ENCODE measurements at places on chromosomes 12 and 14.

- DNase-seq, result no peak
Measured at GRCh38 chr12:93676408-93677194, 574 bp upstream of the CRADD start.

DNA sequence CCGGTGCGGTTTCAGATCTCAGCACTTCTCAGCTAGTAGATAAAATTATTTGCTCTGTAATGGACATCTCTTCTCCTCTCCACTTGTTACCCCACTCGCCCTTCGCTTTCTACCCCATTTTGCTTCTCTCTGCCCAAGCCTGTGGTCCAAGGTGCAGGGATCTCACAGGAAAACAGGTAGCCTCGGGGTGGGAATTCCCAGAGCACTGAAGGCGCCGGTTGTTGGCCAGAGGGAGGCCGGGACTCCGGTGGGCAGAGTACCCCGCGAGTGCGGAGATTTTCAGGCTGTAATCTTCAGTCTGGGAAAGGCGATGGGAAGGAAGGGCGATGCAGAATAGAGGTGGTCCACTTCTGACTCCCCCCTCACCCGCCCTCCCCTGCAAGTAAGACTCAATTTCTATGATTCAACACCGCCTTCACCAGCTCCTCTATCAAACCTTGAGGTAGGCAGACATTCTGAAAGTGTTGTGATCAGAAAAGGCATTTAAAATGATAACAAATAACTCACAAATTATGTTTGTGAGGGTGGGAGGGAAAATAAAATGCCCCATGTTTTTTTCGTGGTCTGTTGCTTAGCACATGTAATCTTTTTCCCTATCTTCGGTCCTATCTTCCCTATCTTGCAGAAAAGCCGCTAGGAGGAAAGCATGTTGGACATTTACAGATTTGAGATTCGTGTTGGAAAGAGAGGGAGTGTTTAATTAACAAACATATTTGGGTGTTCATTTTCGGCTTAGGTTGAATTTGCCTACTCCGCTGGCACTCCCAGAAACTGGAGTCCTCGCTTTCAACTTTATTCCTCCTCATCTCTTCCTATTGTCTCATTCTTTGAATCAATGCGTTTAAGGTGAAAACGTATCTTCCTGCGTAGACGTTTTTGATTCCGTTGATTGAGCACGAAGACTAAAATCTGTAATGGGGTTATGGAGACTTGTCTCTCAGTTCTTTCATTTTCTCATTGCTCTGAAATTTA lies 8.5 kb downstream of the FOXG1 start:
- DNase-seq, result no peak

DNA sequence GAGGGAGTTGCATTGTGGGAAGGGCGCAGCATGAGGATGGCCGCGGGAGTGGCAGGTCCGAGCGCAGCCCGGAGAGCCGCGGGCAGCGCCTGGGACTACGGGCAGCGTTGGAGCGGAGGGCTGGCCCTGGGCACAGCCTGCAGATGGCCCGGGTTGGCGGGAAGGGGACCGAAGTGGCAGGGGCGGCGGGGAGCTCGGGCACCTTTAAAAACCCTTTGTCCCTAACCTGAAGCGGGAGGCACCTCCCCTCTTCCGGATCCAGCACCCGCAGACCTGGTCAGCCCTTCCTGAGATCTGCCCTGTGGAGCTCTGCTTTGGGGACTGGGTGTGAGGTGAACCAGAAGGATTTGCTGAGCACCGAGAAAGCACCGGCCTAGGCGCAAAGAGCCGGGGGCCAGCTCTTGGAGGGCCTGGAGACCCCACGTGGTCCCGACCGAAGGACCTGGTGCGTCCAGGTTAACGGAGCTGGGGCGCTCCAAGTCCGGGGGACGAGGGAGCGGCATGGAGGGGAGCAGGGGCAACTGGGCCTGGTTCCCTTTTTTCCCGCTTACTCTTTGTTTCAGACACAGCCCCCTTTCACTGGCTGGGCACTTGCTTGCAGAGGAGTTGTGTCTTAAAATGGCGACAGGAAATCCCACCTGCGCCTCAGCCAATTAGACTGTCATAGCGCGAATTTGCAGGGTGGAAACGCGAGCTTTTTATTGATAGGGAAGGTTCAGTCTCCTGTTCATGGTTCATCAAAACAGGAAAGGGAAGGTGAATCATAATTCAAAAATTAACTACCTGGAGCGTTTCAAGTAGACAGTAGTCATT lies 792 bp upstream of the SLC38A1 start:
- DNase-seq, result no peak

GRCh38 chr12:89185181-89185580 lies 167.1 kb downstream of the DUSP6 start:
- no peak for DNase-seq

DNA sequence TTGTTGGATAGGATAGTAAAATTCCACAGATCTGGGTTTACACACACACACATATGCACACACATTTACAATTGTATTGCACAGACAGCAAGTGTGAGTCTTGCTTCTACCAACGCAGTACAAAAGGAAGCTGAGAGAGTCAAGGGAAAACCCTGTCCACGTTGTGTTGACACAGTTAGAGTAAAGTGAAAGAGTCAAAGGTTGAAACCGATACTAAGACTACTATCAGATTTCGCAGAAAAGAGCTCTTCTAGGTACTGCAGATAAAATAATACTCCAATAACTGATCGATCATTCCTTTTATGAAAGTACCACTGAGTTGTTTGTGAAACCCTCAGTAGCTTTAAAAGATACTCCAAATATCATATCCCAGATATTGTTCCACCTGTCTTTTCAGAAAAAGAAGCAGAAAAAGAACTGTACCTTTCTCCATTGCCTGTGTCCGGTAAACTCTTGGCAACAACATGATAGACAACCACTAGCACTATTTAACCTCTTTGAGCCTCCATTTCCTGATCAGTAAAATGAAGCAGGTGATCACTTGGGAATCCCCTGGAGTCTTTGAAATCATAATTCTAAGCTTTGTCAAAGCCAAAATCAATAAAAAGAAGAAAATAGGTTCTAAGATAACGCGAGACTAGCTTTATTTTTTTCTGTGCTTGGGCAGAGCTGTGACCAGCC lies 224.6 kb upstream of the FOXN3 start:
- no peak for DNase-seq

DNA sequence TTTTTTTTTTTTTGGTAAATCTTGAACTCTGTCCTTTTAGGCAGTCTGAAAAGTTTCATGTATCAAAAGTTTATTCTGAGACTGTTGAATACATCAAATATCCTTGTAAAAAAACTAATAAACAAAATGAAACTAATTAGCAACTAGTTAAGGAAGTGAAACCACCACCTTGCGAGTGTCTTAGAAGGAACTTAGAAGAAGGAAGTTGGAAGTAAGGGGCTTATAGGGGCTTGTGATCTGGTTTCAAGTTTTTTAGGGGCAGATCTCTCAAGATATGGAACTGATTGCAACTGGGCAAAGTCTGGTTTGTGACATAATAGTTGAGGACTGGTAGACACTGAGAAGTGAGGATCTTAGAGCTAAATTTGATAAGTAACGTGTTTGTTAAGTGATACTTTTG lies 748.8 kb downstream of the C12orf50 start:
- DNase-seq, result no peak

GRCh38 chr14:42703501-42703900 lies 1096.8 kb downstream of the LRFN5 start:
- DNase-seq, result no peak

- no peak for DNase-seq
Measured at GRCh38 chr14:95664066-95664465, 22.2 kb upstream of the TCL1B start.

- no peak for DNase-seq
Measured at GRCh38 chr12:92000597-92000996, 145.0 kb downstream of the BTG1 start.

- DNase-seq, result no peak
Measured at GRCh38 chr14:31441273-31442111, 15.8 kb downstream of the DTD2 start.

DNA sequence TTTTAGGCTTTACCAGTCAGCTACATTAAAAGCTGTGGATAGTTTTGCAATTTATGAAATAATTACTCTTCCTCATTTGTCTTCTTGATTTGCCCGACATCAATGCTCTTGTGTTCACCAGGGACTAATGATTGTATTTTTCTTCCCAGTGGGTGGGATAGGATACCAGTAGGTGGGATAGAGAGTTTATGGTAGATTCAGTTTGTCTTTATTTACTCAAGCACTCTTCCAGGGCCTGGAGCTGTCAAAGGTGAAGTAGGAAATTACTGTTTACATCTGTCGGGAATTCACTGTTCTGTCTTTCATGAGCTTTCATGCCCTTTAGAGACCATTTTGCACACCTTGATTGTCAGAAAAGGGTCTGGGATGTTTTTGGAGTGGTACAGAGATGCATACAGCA lies 36.6 kb downstream of the ETV6 start:
- DNase-seq, result no peak

- no peak for DNase-seq
Measured at GRCh38 chr14:79643132-79643531, 568.2 kb downstream of the DIO2 start.

- no peak for DNase-seq
Measured at GRCh38 chr14:77309131-77309530, 11.6 kb downstream of the POMT2 start.

GRCh38 chr14:32820682-32821081 lies 118.0 kb upstream of the NPAS3 start:
- no peak for DNase-seq

DNA sequence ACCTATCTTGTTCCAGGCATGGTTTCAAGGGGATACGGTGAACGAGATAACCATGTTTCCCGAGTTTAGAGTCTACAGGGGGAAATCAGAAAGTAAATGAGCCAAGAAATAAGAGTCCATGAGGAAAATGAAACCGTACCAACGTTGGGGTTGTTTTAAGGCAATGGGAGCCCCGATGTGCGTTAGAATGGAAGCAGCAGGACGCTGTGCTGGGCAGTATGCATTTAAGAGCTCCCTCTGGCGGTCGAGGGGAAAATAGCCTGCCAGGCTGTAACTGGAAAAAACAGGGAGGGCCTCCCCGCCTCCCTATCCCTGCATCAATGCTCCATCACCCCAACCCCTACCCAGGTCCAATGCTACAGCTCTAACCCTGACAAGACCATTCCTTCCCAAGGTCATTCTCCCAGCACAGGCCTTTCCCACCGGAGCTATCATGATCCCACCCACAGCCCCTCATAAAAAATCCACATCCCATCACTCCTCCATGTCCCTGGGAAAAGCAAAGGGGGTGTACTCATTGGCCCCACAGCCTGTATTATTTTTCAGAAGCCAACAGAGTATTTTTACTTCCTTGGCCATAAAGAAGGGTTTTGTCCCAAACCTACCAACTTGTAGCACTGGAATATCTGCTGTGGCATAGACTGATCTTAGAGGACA lies 226.3 kb upstream of the NOS1 start:
- no peak for DNase-seq

- DNase-seq, result no peak
Measured at GRCh38 chr14:65552724-65553123, 140.2 kb downstream of the FUT8 start.

GRCh38 chr12:90729736-90730135 lies 225.2 kb downstream of the CCER1 start:
- peak; percentile 2 for DNase-seq

- no peak for DNase-seq
Measured at GRCh38 chr12:106120519-106121105, 18.1 kb downstream of the NUAK1 start.

DNA sequence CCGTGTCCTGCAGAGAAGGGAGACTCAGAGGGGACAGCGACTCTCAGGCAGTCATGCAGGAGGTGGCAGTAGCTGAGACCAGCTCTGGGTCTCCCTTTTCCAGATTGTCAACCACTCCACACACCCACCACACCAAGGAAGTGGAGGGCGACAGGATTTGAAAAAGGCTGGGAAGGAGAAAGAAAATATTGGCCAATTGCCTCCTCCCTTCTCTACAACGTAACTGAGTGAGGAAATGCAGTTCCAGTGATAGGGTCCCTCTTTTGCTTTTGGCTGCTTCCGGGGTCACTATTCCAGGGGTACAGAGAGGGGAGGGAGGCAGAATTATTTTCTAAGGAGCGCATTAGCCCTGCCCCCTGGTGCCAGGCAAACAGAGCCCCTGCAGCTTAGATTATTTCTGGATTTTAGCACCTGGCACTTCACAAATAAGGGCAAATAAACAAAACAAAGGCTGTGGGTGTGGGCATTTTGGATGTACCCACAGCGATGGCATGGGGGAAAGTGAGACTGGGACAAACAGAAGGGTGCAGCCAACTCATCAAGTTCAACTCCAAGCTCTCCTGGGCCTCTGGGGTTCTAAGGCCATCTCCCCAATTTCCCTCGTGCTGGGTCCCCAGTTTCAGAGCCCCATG lies 20.4 kb downstream of the ASB2 start:
- DNase-seq, result no peak

DNA sequence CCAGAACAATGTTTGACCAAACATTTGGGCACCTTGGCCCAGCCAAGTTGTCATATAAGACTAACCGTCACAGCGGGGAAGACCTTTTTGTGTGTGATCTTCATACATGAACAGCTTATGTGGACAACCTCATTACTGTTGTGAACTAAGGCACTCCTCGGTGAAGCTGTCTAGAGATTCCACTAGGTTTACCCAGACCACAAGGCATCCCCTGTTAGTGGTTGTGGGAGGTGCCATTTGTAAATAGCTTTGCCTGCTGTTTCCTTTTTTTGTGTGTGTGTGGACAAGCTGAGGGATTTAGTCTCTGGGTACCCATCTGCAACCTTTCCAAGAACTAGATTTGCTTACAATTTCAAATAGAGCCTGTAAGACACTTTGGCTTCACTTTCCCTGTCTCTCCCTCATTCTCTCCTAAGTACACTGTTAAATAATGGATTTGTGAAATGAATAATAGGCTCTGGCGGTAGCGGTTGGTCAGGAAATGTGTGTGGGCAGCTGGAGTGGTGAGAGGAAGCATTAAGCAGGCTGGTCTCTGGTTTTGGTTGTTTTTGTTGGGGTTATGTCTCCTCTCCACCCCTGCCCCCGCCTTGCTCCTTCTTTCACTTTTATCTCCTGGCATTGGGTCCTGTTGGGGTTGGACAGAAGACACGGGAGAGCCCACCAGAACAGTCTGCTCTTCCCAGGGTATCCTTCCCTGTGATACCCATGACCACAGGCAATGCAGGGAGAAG lies 727.6 kb downstream of the VRK1 start:
- no peak for DNase-seq

- DNase-seq, result no peak
Measured at GRCh38 chr14:68143341-68143841, 323.8 kb downstream of the RAD51B start.

- no peak for DNase-seq
Measured at GRCh38 chr12:71576496-71576895, 87.2 kb downstream of the ZFC3H1 start.

- DNase-seq, result no peak
Measured at GRCh38 chr14:75273272-75274049, 5.2 kb upstream of the FOS start.

DNA sequence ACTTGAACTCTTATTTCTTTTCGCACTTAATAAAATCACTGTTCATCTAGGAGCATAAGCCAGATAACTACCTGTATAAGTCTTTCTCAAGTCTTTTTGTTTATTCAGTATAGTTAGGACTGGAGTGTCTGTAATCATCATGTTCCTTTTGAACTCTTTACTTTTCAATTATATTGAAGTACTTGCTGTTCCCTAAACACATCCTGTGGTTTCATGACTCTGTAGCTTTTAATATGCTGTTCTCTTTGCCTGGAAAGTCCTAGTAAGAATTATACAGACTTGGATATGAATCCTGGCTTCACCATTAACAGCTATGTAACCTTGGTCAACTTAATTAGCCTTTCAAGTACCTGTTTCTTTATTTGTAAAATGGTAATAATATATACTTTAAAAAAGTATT lies 88.2 kb downstream of the CCDC91 start:
- DNase-seq, result no peak

- DNase-seq, result no peak
Measured at GRCh38 chr12:57679697-57680096, 14.2 kb upstream of the OS9 start.

- no peak for DNase-seq
Measured at GRCh38 chr14:102901633-102902032, 20.8 kb upstream of the AMN start.
